ENCODE measurements at places on chromosomes 2 and 18.
A peak's percentile ranks its signal among the peaks of the same experiment; 100 is the strongest.

GRCh38 chr18:13180614-13181375 is 37.8 kb upstream of the LDLRAD4 start:
- no peak for DNase-seq

- no peak for DNase-seq
Measured at GRCh38 chr2:75466708-75467311, 93.9 kb downstream of the EVA1A start.

DNA sequence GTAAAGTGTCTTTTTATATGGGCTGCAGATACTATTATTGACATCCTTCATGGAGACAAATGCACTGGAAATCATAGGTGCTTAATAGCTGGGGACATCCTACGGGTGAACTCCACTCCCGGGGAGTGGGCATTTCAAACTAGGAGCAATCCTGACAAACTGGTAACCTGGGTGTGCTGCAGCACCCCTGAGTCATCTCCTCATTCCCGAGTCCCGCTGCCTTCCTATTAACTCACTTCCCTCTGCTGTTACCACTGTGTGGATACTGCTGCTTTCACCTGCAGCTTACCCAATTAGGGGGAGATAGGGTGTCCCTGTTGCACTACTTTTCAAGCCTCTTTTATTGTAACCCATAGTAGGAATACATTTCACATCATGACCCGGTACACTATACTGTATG is 134.2 kb downstream of the RAPGEF4 start:
- no peak for DNase-seq

- no peak for DNase-seq
Measured at GRCh38 chr18:8788503-8789429, 83.4 kb downstream of the MTCL1 start.

DNA sequence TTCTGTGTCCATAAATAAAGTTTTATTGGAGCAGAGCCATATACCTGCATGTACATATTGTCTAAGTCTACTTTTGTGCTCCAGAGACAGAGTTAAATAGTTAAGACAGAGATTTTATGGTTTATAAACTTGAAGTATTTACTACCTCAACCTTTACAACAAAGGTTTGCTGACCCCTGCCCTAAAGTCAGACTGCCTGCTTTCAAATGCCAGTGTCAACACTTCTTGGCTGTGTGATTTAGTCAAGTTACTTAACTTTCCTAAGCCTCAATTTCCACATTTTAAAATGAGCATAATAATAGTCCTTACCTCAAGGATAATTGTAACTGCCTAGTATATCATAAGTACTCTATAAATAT is 44.4 kb upstream of the ITPRID2 start:
- DNase-seq = no peak

DNA sequence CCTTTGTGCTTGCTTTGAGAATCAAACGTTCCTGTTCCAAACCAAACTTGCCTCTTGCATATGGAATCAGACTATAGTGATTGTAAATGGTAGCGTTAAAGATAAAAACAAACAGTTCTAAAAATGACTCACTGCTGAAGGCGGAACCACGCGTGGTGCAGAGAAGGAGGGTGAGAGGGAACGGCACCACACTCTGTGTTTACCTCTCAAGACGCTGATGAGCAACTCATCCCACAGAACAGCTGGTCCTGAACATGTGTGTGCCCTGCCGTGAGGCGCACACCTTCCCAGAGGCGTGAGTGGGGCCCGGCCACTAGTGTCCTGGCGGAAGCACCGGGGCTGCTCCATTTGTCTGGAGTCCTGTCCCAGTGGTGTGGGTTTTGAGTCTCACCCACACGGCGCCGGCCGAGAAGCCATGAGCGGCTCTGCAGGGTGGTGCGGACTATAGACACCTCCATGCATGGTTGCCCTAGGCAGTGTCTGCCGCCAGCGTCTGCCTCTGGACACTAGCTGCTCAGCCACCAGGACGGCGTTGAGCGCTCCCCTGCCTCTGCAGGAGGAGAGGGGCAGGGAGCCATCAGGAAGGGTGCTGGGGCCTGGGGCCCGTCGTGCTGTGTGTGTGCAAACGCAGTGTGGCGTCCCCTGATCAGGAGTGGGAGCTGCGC is 52.1 kb downstream of the NFATC1 start:
- DNase-seq = no peak

- no peak for DNase-seq
Measured at GRCh38 chr2:97698530-97698929, 14.8 kb upstream of the ZAP70 start.

DNA sequence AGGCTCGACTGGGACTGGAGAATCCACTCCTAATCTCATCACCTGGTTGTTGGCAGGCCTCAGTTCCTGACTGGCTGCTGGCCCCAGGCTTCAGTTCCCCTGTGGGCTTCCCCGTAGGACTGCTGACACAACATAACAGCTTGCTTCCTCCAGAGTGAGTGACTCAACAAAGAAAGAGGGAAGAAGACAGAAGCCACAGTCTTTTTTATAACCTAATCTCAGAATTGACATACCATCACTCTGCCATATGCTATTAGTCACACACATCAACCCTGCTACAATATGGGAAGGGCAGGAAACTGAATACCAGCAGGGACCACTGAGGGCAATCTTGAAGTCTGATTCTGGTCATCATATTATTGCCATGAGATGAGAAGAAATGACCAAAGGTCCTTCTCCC is 76.8 kb upstream of the SLC14A2 start:
- DNase-seq = no peak

DNA sequence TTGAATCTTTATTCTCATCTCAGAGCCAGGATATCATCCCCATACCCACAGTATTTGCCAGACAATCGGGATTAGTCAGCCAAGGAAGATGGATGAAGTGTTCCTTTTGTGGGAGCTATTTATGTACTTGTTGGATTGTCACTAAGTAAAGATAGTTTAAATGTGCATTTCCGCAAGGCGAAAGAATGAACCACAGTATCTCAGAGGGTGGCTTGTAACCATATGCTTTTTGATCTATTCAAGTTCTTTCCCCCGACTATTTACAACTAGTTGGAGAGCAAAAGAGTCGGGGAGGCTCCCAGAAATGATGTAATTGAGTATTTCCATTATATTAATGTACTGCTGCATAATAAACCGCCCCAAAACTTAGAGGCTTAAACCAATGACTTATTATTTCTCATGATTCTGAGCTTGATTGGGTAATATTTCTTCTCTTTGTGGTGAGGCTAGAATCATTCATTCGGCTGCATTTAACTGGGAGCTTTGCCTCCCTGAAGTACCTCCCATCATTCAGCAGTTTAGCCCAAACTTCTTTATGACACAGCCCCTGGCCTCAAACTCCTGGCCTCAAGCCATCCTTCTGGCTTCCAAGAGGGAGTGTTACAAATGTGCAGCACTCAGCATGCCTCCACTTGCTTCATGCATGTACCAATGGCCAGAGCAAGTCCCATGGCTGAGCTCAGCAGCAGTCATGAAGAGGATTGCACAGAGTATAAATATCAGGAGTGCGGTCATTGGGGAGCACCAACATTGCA is 423.7 kb downstream of the METTL4 start:
- no peak for DNase-seq

DNA sequence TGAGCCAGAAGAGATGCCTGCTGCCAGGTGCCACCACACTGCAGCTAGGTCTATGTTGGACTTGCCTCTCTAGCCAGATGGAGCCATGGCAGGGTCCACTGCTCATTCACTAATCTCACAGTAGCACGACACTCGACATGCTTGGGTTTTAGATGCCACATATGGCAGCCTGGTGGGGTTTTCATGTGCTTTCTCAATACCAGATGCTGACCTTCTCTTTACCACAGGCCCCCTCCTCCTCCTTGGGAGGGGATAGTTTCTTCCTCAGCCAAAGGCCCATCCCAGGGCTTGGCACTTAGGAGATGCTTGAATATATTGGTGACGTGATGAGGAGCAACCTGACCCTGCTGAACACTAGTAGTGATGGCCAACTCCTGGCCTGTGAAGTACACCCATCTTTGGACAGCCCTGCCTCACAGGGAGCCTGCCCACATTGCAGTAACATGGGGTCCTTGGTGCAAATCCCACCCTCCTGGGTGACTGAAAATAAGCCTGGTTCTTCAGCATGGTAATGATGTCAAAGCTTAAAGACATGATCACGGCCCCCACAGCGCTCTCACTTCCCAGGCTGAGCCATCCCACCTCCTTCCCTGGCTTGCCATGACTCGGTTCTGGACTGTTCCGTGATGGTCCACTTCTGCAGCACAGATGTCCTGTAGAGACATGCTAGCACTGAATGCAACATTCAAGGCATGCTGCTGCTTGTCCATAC is 227.5 kb downstream of the SH3RF3 start:
- no peak for DNase-seq

- DNase-seq = no peak
Measured at GRCh38 chr2:237012004-237012403, 73.7 kb upstream of the COPS8 start.

GRCh38 chr2:226137201-226137811 is 662.3 kb downstream of the IRS1 start:
- no peak for DNase-seq

DNA sequence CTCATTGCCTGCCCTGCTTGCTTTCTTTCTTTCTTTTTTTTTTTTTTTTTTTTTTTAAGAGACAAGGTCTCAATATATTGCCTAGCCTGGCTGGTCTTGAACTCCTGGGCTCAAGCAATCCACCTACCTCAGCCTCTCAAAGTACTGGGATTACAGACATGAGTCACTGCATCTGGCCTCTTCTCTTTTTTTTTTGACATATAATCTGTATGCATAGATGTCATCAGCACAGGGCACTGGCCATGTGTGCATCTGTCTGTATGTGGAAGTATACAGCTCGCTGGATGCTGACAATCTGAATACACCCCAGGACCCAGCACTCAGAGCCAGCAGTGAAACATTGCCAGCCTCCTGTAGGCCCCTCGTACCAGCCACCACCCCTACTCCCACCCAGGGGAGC is 49.5 kb downstream of the TFCP2L1 start:
- DNase-seq = no peak

DNA sequence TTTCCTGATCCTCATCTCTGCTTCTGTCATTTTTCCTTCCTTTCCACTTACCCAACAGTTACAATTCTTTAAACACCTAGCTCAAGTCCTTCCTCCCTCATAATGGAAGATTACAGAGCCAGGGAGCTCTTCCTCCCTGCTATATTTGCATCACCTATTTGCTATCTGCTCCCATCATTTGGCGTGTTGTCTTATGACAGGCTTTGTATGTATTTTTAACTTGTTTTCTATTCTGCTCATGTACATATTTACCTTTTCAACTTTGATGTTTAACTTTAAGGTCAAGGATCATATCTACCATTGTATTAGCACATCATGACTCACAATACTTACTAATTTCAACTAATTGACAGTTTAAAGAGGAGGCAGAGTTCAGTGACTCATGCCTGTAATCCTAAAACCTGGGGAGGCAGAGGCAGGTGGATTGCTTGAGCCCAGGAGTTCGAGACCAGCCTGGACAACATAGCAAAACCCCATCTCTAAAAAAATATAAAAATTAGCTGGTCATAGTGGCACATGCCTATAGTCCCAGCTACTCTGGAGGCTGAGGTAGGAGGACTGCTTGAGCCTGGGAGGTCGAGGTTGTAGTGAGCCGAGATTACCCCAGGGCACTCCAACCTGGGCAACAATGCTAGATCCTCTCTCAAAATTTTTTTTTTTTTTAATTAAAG is 308.0 kb upstream of the STON1 start:
- no peak for DNase-seq

- no peak for DNase-seq
Measured at GRCh38 chr2:41948397-41948763, 99.4 kb upstream of the PKDCC start.

DNA sequence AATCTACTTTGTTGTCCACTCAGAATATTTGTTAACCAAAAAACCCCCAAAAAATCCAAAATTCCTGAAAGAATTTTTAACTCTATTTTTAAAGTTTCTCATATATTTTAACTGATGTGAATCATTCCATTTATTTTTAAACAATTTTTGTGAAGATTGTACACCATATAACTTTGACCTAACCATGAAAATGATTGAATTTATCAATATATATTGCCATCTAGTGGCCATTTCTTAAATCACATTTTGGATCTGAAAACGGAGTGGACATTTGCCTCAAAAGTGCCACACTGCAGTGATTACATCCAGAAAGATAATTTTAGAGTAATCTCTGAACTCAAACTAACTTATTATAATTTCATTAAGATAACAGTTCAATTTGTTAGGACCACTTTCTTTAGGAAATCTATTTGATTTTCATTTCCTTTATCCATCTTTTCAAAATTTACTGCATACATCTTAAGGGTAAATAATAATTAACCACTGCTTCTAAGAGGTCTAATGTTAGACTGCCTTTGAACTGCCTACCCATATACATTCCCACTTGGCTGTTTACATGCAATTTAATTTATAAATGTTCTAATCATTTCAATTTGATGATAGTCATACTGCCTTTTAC is 71.1 kb downstream of the DSC3 start:
- DNase-seq = peak; percentile 40

- no peak for DNase-seq
Measured at GRCh38 chr18:7683753-7684152, 116.6 kb downstream of the PTPRM start.

- peak; percentile 56 for DNase-seq
Measured at GRCh38 chr2:240435457-240435947, at the start of gene GPC1. Gene GPC1, plus strand, starts transcription at chr2:240435663. Its CDS starts 256 bp downstream, at chr2:240435919.

GRCh38 chr2:32977228-32977758 is 30.5 kb downstream of the LTBP1 start:
- no peak for DNase-seq

DNA sequence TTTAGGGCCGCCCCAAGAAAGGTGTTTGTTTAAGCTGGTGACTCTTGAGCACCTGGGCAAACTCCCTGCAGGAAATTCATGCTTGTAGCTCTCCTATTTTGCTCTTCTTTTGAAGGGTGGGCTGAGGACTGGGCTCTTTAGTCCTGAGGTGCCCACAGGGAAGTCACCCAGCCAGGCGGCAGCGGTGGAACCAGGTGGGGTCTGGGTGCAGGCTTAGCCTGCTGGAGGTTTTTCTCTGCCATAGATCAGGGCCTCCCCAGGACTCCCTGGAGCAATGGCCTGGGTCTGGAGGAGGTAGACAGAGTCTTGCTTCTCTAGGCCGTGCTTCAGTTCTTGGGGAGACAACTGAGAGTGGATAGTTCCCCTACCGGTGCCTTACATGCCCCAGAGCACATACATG is 99.9 kb downstream of the CLIP4 start:
- DNase-seq = no peak

DNA sequence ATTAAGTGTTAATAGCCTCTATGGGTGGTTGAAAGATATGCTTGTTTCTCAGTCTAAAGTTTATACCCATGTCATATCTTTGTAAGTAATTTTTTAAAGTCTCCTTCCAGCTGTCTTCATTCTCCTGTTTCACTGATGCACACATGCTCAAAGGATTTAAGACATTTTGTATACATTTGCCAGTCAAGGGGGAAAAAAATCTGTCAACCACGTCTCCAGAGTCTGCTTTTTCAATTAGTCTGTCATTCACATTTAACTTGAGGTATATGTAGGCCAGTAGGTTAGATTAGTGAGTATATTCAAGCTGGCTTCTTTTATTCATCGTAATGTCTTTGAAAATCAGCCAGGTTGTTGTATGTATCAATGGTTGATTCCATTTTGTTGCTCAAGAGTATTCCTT is 193.5 kb downstream of the MCFD2 start:
- no peak for DNase-seq

DNA sequence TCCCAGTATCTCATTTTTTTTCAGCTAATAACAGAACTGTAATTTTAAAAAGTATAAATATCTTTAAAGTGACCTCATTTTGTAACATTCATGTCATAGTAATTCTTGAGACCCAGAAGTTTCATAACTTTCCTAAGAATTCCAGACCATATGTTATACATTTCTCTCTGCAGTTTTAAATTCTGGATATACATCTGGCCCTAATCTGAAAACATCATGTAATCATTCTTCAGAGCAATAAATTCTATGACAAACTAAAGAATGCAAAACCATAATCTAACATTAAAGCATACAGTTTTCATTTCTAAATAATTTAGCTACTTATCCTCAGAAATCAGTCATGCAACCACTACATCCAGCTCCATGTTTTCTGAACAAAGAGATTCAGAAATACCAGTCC is 198.3 kb upstream of the SLC35G4 start:
- DNase-seq = no peak
